CD4-positive, alpha-beta T cell treated with Interleukin-10 for 1 hour (primary cell): ENCODE measurements at places on chromosomes 6 and 20.

DNA sequence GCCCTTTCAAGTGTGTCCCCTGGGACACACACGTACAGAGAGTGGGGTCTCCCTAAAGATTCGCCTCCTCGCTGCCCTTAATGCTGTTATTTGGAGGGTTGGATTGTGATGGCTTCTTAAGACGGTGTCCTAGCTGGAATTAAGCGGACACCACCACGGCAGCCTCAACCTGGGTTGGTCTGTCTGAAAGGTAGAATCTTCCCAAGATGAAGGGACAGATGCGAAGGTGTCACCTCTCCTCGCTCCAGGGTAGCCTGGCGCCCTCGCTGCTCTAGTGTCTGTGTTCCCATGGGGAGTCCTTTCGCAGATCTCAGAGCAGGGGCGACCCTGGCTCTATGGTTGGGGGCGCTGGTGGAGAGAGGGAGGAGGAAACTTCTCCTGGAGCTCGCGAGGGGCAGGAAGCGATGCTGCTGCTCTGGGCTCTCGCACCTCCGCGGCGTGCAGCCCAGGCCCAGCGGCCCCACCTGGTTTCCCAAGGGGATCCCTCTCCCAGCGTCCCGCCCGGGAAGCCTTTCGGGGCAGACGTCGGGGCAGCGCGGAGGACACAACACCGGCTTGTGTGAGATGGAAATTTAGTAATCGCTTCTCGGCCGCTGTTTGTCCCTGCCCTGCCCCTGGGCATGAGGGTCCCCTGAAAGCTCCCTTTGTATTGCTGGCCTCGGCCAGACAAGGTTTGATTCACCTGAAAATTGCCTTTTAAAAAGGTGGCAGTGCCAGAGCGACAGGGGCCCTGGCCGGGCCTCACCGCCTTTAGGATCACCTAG, 1.7 kb downstream of the RSPO3 start:
- DNase-seq: no peak

DNA sequence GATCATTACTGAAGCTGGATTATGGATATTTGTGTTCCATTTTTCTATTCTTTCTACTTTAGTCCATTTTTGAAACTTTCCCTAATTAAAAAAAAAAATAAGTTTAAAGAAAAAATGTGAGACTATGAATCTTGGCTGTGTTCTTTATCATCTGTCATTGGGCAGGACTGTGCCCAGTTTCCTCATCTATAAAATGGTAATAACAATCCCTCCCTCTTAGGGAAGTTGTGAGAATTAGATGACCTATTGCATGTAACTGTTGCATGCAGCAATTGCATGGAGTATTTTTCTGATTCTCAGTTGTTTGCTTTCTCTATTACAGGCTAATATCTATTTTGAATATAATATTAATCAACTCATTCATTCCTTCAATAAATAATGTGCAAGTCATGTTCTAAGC, 108.2 kb upstream of the LOC128125822 start:
- DNase-seq: no peak

- DNase-seq: peak; percentile 49
Measured at GRCh38 chr6:12289365-12289919, 719 bp upstream of the EDN1 start.

DNA sequence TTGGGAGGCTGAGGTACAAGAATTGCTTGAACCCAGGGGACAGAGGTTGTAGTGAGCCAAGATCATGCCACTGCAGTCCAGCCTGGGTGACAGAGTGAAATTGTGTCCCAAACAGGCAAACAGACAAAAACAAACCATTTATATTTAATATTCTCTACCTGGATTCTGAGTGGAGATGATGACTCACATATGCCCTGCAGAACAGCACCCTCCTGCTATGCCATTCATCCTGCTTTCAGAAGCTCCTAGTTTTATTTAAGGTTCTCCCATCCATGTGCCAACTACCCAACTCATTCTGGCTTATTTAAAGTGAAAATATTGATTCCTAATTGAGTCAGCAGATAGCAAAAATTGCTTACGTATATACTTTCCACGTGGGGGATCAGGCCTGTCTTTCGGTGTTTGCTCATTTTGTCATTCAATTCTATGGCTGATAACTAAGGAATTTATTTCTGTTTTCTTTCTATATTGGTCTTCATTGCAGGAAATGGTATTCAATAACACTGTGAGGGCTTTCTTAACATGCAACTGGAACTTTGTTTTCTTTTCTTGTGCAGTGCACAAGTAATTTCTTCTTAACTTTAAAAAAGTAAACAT, 459.1 kb upstream of the JAG1 start:
- DNase-seq: no peak

DNA sequence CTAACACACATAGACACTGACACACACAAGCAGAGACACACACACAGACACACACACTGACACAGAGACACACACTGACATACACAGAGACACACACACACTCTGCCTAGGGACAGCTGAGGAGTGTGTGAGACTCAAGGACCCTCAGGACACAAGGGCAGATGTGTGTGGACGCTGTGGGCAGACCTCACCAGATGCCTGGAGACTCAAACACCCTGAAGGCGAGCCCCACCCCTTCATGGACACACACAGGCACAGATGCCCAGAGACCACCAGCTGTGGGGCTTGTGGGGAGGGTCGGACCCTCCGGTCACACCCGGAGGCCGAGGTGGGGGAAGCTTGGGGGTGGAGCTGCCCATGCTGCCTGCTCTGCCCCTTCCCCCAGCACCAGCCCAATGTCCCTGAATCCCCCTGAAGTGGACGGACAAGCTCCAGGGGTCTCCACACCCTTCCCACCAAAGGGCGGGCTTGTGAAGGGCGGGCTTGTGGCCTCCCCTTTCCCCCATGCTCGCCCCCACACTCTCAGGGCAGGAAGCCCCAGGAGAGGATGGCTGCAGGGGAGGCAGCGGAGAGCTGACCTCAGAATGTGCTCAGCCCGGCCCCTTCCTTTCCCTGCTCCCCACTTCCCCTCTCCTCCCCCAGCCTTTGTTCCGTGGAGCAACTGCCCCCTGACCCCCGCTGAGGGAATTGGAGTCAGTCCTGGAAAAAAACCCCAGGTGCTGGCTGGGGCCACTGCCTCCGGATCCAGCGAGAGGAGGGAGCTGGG, 13.9 kb upstream of the ABHD16B start:
- no peak for DNase-seq

DNA sequence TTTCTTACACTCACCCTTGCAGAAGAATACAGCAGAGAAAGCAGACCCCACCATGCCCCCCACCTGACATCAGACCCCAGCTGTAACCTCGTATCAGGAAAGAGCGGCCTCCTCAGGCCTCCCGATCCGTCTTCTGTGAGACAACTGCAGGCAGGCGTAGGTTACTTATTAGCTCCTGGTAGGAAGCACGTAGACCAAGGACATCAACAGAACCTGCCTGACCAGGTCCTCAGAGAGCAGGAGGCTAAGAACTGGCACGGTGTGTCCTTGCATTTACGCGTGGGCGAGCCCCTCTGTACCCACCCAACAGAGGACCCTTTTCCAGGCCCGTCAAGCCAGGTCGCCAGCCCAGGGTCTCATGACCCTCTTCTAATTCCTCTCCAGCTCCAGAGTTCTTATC, 51.0 kb downstream of the ABHD12 start:
- no peak for DNase-seq

- DNase-seq: no peak
Measured at GRCh38 chr20:37727957-37728634, 34.3 kb downstream of the CTNNBL1 start.

DNA sequence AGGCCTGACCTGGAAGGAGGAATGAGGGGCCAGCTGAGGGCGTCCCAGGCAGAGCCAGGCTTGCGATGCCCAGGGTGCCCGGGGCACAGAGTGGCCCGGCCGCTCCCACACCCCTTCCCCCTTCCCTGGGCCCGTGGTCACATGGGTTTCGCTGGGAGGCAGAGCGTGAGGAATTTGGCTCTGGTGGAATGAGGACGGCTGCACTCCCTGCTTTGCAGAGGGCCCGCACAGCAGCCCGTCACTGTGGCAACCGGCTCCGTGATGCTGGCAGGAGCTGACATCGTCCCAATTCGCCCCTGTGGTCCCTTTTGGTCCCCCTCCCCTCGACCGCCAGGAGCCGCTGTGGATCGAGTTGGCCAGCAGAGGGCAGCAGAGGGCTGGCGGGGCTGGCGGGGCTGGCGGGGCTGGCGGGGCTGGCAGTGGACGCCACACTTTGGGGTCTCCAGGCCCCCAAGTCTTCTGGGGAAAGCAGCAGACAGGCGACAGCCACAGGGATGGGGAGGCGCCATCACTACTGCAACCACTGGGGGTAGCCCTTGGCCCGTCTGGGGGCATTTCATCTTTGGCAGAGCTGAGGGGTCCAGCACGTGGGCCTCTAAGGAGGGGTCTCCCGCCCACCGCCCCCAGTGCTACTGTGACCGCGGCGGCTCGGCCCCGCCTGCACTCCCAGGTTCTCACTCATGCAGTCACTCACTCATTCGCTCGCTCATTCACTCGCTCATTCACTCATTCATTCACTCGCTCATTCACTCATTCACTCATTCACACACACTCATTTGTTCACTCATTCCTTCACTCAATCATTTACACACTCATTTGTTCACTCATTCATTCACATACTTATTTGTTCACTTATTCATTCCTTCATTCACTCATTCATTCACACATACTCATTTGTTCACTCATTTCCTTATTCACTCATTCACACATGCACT, 49.7 kb upstream of the BHLHE23 start:
- DNase-seq: peak; percentile 50
